ENCODE measurements at places on chromosomes 2 and 18.
A peak's percentile ranks its signal among the peaks of the same experiment; 100 is the strongest.

- DNase-seq: no peak
Measured at GRCh38 chr2:240649331-240649730, 24.1 kb downstream of the GPR35 start.

- peak; percentile 32 for DNase-seq
Measured at GRCh38 chr18:49757513-49758262, 55.6 kb downstream of the ACAA2 start.

DNA sequence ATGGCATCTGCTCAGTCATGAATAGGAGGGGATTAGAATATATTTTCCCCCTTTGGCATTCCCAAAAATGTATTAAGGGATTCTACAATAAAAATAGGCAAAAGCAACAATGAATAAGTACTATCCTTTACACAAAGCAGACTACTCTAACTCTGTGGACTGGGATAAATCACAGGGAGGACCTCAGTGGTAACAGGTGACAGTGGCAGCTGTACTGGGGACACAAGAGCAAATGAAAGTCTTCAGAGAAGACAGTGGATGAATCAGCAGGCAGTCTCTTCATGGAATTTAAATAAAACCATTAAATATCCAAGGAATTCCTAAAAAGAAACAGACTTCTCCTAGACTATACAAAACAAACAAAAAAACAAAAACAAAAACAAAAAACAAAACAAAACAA is 4.8 kb downstream of the CDH7 start:
- no peak for DNase-seq

GRCh38 chr2:46813680-46814079 is 101.9 kb downstream of the MCFD2 start:
- DNase-seq: no peak

GRCh38 chr2:236745420-236746210 is 176.0 kb downstream of the ACKR3 start:
- DNase-seq: no peak

- DNase-seq: peak; percentile 99
Measured at GRCh38 chr2:219245148-219245898, at the start of the genes GLB1L and STK16. GLB1L (minus strand) TSS chr2:219245444; CDS start chr2:219243573, 1,871 bp downstream. STK16 (plus strand) TSS chr2:219245479; CDS start chr2:219246000, 521 bp downstream.

DNA sequence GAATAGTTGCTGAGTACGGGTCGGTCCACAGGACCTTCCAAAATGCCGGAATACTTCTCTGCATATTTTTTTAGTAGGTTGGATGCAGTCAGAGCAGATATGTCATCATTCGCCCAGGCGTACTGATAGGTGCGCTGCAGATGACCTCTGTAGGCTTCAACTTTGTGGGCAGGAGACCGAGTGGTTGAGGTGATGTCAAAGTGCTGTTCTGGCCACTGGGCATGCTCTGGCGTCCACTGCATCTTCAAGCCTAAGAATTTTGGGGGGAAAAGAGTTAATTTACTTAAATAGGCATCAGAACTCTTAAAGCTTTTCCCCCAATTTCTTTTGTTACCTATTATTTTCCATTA is 124.3 kb downstream of the FIGN start:
- no peak for DNase-seq
